CD4-positive, alpha-beta T cell treated with Interleukin-4 for 1 hour (primary cell): ENCODE measurements at places on chromosomes 7 and 10.

GRCh38 chr7:8325067-8325466, 63.1 kb upstream of the ICA1 start:
- no peak for DNase-seq

- DNase-seq, result no peak
These were observed 47.1 kb downstream of the SYPL1 start for GRCh38 chr7:106064771-106065574.

- no peak for DNase-seq
These were observed 79.2 kb downstream of the SRPK2 start for GRCh38 chr7:105309235-105310169.

DNA sequence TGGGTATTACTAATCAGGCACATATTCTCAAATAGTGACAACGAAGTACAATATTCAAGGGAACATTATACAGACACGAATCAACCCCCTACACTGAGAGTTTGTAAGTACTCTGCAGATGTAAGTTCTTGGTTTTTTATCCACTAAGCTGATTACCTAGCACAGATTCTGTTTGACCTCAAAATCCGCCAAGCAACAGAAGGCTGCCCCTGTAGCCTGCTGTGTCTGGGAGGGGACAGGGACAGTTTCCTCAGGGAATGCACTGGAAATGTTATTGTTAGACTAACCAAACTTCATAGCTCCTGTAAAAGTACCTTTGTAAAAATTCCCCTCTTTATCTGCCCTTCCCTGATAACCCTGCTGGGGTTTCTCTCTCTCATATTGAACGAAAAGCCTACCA, 45.2 kb upstream of the ZRANB1 start:
- DNase-seq, result no peak

GRCh38 chr10:75647675-75648074, 216.3 kb downstream of the LRMDA start:
- DNase-seq, result no peak

DNA sequence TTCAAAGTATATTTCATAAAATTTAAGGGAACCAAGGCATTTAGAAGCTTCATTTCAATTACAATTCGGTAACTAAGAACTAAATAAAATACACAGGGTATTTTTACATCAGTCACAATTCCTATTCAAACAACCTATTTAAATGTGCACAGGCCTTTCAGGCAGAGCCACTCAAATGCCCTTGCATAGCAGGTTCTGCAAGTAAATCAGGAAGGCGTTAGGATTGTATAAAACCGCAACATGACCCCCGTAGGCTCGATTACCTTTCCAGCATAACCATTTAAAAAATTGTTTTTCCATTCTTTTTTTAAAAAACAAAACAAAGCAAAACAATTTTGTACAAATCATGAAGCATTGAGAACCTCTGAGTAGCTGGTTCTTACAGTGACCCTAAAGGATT, 289.9 kb upstream of the SP8 start:
- DNase-seq, result no peak

DNA sequence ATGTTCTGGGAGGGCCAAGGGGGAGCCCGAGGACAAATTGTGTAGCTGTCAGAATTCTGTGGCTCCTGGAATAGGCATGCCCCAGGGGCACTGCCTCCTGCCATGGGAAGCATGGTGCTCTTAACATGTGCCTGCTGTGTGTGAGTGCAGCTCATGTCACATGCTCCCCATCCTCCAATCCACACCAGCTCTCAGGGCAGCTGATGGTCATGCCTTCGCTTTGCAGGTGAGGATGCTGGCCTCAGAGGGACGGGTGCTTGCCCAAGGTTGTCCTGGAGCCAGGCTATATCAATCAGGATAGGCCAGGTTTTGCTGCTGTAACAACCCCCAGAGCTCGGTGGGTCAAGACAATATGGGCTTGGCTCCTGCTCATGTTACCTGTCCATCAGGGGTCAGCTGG, 303.4 kb downstream of the RPS24 start:
- no peak for DNase-seq

DNA sequence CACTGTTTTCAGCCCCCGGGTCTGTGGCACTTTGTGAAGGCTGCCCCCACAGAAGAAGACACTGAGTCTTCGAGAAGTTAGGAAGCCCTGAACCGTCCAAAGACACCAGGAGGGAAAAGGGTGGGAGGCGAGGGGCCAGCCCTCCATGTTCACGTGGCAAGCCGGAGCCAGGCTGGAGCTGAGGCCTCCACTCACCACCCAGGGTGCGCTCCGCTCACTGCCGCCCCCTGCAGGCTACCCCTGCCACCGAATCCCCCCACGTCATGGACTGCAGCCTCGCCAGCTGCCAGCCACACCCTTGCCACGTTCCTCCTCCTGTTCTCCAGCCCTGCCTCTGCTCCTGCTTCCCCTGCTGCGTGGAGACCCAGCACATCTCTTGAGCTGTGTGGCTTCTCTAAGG, 59.0 kb upstream of the EN2 start:
- DNase-seq, result no peak

DNA sequence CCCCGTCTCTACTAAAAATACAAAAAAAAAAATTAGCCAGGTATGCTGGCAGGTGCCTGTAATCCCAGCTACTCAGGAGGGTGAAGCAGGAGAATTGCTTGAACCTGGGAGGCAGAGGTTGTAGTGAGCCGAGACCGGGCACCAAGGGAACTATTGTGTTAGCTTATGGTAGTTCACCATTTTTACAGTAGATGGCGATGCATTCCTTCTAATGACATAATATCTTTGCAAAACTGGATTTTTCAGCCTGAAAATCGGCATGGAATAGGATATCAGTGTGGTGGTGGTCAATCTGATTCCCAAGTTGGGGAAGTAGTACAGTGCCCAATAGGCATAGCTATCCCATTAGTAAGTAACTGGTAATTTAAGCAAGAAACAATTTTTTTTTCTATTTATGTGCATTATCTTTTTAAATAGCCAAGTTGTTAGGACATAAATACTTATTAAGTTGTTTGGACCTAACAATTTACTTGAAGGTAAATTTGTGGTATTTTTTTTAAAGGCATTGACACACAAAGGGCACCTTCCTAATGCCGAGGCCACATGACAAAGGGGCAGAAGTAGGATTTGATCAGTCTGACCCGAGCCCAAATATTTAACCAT, 17.6 kb upstream of the IMPDH1 start:
- DNase-seq, result no peak

- no peak for DNase-seq
These were observed 160.2 kb downstream of the SRPK2 start for GRCh38 chr7:105228555-105228954.

DNA sequence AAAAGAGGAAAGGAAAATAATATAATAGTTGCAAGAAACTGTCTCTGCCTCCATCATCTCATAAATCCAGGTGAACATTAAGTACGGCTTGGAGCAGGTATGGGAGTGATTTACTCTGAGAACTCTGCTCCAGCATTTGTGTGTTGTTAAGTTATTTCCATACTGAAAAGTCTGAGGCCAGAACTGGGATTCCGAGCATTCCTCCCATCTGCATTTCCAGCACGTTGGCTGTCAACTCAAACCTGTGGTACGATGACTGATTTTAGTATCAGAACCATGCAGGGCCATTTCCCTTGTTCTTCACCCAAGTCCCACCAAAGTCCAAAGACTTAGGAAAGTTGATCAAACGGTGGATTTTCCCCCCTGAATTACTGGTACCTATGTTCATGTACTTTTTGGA, 104.9 kb downstream of the CREB5 start:
- DNase-seq, result no peak
